Esophagus squamous epithelium (tissue), 5 donors: ENCODE measurements at places on chromosomes 5 and 9.

DNA sequence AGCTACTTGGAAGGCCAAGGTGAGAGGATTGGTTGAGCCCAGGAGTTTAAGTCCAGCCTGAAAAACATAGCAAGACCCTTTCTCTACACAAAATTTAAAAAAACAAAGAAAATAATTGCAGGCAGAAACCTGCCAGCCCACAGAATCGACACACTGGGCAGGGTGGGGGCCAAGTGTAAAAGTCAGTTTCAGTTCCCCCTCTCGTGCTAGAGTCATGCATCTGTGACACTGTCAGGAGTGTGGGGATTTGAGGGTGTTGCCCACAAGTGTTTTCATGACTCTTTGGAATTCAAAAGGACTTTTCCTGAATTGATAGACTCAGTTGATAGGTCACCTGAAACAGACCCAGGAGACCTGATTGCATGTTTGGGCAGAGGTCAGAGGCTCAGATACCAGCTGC lies 47.6 kb downstream of the PRRC2B start:
- DNase-seq: no peak

GRCh38 chr9:69122082-69122548 lies 52.0 kb upstream of the TJP2 start:
- no peak for DNase-seq

DNA sequence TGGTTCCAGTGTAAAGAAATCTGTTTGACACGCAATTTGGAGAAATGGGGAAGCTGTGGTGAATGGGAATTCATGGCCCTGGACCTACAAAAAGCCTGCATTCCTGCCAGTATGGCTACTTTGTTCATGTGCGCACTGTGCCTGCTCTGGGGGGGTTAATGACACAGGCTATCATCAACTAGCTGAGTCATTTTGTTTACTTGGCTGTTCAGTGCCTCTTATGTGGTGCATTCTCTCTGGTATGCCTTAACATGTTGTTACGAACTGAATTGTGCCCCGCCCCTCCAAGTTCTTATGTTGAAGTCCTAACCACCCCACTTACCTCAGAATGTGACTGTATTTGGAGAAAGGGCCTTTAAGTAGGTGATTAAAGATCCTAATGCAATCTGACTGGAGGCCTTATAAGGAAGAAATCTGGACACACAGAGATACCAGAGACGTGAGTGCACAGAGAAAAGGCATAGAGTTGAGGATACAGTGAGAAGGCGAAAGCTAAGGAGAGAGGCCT lies 20.4 kb upstream of the UBAP1 start:
- no peak for DNase-seq

DNA sequence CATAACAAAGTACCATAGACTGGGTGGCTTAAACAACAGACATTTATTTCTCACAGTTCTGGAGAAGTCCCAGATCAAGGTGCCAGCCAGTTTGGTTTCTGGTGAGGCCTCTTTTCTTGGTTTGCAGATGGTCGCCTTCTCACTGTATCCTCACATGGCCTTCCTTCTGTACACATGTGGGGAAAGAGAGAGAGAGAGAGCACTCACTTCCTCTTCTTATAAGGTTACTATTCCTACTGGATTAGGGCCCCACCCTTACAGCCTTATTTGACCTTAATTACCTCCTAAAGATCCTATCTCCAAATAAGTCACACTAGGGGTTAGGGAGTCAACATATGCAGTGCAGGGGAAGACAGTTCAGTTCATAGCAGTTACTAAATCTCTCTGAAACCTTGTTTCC lies 205.6 kb upstream of the GDNF start:
- no peak for DNase-seq

DNA sequence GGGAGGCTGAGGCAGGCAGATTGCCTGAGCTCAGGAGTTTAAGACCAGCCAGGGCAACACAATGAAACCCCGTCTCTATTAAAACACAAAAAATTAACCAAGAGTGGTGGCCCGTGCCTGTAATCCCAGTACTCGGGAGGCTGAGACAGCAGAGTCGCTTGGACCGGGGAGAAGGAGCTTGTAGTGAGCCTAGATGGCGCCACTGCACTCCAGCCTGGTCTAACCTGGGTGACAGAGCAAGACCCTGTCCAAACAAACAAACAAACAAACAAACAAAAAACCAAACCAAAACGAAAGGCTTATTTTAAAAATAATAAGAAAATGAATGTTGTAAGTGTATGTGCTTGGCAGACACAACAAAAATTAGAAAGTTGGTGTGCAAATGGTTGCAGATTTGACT lies 536.3 kb upstream of the PTPRD start:
- DNase-seq: no peak

DNA sequence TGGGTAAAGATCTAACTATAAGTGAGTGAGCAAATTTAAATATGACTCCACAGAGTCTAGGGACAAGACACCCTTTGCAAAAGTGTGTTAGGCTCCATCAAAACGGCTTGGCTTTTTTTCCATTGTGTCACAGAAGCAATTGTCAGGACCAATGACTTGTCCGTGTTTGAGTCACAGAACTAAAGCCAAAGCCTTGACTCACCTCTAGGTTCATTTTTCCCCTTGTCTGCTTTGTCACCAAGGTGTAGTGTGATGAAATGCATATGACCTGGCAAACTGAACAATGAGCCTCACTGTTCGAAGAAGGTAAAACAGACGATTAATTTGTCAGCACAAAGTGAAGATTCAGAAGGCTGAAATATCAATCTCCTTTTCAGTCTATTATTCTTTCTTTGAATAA lies 331.0 kb downstream of the GLIS3 start:
- no peak for DNase-seq

DNA sequence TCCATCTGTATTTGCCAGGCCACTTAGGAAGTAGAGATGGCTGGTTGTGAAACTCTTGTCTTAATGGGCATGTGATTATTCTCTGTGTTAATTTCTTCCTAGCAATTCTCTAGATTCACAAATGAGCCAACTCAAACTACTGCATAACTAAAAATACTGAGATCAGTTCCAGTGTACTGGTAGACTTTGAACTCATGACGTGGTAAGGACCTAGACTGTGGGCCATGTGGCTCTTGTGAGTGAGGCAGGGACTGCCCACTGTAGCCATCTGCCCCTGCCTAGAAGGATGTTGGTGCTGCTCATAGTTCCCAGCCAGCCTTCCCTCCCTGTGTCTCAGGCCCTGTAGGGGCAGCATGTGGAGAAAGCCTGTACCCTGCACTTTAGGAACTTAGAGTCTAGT lies 47.4 kb downstream of the CYSTM1 start:
- no peak for DNase-seq

- no peak for DNase-seq
These were observed 731.5 kb downstream of the TLE1 start for GRCh38 chr9:80957801-80958200.

DNA sequence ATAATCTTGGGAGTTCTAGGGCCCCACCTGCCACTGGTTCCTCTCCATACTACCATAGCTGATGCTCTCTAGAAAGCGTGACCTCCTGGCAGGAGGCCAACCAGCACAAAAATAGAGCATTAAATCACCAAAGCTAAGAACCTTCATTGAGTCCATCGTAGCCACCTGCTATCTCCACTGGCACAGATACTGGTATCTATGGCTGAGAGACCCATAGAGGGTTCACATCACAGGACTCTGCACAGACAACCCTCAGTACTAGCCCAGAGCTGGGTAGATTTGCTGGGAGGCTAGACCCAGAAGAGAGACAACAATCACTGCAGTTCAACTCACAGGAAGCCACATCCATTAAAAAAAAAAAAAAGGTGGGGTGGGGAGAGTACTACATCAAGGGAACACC lies 509.1 kb downstream of the DTWD2 start:
- no peak for DNase-seq

DNA sequence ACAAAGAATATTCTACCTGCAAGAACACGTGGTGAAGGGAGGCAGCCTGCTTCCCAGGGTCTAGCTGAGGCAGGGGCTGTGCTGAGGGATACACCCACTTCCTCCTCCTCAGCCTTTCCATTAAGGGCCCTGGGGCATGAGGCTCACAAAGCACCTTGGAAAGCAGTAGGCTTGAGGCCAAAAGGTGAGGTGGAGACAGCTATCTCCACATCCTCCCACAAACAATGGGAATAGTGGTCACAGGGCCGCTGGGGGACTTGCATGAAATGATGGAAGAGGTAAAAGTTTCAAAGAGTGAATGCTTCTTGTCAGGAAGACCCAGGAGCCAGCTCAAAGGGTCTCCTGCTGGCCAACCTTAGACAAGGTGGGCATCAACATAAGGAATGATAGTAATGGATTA lies 207.9 kb downstream of the CDK5RAP2 start:
- DNase-seq: no peak

GRCh38 chr9:70987986-70988385 lies 133.4 kb downstream of the TRPM3 start:
- no peak for DNase-seq

DNA sequence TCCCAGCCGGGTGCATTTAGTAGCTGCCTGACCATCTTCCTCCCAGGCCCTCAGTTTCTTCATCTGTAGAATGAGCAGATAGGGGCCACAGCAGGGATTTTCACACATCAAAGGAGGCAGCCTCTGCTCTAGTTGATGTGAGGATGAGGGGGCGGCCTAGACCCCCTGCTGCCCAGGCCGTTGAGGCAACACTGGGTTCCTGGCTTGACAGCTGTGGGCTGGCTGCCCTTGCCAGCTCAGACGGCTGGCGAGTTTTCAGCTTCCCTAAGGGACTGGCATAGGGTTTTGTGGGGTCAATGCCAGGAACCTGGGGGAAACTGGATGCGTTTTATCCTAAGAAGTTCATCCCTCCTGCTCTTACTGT lies 49.6 kb downstream of the NDST1 start:
- DNase-seq: no peak

GRCh38 chr9:115292584-115293279 lies 174.8 kb upstream of the TNC start:
- no peak for DNase-seq

DNA sequence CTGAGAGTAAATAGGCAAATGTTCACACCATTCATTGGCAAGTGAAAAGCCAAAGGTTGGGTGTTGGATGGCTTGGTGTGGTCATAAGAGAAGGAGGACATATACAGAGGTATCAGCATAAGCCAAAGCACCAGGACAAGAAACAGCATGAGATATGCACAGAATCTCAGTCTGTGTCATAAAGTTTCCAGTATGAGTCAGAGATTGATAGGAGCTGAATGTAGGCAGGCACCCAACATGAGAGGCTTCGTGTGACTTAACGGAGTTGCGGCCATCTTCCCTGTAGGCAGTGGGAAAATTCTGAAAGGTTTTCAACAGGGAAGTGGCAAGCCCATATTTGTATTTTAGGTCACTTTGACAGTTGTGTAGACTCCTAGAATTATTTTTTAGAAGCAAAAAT lies 54.5 kb downstream of the SNCAIP start:
- no peak for DNase-seq

DNA sequence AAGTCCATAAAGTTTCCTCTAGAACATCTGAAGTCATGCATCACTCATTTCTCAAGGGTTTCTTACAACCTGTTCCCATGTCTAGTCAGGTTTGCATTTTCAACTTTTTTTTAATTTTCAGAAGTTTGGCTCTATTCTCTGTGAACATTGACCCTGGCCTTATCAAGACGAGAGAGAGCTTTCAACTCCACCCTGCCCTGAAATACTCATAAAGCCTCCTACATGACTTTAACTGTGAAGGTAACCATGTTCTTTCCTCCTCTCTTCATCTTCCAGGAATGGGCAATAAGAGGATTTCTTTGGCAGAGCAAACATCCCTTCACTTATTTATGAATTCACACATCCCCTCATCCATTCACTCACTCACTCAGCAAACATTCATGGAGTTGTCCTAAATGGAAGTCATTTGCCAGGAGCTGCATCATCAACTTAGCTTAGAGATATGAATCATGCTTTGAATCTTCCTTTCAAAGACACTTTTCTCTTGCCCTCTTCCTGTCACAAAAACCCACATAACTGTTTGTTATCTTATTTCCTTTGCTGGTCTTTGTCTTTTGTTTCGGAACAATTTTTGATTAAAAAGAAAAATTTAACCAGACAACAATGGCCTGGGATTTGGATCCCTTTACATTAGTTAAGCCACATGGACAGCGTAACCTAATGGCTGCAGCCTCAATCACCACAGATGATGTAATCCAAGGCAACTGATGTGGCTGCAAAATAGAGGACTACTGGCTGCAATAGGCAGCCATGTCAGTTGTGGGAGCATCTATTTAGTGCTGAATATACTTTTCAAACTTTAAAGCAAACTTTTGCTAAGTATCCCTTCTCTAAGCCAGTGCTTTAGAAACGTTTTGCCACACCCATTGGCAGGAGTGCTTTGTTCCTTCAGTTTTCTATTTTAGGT lies 43.0 kb upstream of the GNAQ start:
- DNase-seq: no peak

GRCh38 chr9:121566481-121567465 lies 67.1 kb upstream of the GGTA1 start:
- no peak for DNase-seq

GRCh38 chr5:76046741-76047140 lies 36.4 kb upstream of the SV2C start:
- no peak for DNase-seq

DNA sequence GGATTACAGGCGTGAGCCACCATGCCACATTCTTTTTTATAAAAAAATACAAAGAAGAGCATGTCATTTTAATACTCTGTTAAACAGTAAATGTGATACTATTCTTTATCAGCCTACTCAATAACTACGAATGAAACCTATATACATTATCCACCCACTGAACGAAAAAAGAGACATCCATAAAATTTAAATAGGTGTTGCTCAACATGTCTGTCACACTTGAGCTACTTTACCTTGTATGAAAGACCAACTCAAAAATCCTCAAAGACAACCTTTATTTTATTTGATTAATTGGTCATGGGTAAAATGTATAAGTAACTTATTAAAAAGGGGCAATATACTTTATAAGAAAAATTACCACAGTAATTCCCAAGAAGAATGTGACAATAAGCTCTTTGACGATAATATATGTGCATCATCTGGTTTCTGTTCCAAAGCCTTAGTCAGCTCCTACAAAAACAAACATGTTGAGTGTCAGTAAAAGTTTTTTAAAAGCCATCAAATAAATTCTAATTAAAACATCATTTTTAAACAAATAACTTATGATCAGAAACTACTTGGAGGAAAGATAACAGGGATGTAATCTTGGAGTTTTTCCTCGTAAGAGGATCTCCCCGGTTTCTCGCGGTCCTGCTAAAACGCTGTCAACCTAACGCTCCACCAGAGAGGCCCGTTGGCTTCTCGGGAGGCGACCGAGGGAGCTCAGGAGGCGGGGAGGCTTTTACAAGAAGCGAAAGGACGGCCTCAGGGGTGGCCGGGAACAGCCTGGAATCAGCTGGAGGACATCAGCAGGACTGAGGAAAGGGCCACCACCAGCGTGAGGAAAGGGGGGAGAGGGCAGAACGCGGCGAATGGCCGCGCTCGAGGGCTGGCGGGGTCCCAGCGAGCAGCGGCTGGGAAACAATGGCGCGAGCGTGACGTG lies 13.5 kb upstream of the ANKRD18B start:
- no peak for DNase-seq

- DNase-seq: no peak
These were observed 205.2 kb downstream of the PIK3R1 start for GRCh38 chr5:68420476-68421344.

- no peak for DNase-seq
These were observed 49.8 kb upstream of the FCN1 start for GRCh38 chr9:134967547-134967930.

GRCh38 chr5:101626572-101626971 lies 669.5 kb downstream of the SLCO4C1 start:
- no peak for DNase-seq
